ENCODE measurements at places on chromosomes 6 and 20. TPM values are rescaled to one million over a fixed set of nuclear protein-coding genes. Genes with fewer than 3 reads are reported as not detected.

DNA sequence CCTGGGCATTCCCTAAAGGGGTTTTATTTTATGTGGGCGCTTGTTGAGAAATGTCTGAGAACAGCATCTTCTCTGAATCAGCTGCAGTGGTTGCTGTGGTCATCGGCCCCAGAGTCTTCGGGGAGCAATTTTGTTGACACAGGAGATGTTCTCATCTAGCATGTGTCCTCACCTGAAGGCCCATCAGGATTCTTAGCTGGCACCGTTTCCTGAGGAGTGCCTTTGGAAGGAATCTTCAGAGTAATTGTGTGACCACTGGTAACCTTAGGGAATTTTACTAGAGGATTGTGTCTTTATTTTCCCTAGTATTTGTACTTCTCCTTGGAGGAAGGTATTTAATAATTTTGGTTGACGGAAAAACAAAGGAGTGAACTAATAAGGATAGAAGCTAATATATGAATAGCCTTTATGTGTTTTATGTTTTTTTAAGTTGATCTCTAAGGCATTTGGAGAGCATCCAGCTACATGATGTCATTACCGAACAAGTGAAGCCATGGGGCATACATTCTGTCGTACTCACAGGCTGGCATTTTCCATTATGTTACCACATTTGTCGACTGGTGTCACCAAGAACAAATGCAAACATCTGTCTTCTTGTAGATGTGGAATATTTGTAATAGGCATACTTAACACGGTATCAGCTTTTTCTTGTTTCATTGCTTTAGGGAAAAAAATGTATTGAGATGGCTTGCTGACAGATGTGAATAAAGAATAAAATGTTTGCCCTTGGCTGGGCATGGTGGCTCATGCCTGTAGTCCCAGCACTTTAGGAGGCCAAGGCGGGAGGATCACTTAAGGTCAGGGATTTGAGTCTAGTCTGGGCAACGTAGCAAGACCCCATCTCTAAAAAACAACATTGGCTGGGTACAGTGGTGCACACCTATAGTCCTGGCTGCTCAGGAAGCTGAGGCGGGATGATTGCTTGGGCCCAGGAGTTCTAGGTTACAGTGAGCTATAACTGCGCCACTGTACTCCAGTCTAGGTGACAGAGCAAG, 41.9 kb downstream of the TULP4 start:
- H3K4me3 ChIP-seq = no peak overlapping the region
- peaks cover 18% of the 10 kb centered on the region for H3K4me1 ChIP-seq
- peak; percentile 74 for DNase-seq

- peaks cover under 1% of the 10 kb centered on the region for H3K4me1 ChIP-seq
- no peak overlapping the region for H3K27ac ChIP-seq
- H3K36me3 ChIP-seq = no peaks in the 10 kb centered on the region
These were observed 42.8 kb downstream of the PSMG4 start for GRCh38 chr6:3301506-3301905.

- no peaks in the 10 kb centered on the region for H3K36me3 ChIP-seq
- peak; percentile 96 for DNase-seq
- no peak overlapping the region for H3K4me3 ChIP-seq
- H3K4me1 ChIP-seq = peaks cover 40% of the 10 kb centered on the region
These were observed 100.5 kb upstream of the SASH1 start for GRCh38 chr6:148242180-148242579.

- H3K36me3 ChIP-seq = no peaks in the 10 kb centered on the region
- H3K27ac ChIP-seq = no peak overlapping the region
- no peak for DNase-seq
- H3K4me1 ChIP-seq = no peaks in the 10 kb centered on the region
These were observed 32.0 kb downstream of the HLA-C start for GRCh38 chr6:31239854-31240253.

GRCh38 chr20:14331646-14332045, 5.8 kb downstream of the FLRT3 start:
- H3K27me3 ChIP-seq = no peaks in the 10 kb centered on the region
- H3K27ac ChIP-seq = no peak overlapping the region
- no peak overlapping the region for H3K4me3 ChIP-seq
- no peak for DNase-seq
- H3K36me3 ChIP-seq = peaks cover 6% of the 10 kb centered on the region
- no peaks in the 10 kb centered on the region for H3K4me1 ChIP-seq

DNA sequence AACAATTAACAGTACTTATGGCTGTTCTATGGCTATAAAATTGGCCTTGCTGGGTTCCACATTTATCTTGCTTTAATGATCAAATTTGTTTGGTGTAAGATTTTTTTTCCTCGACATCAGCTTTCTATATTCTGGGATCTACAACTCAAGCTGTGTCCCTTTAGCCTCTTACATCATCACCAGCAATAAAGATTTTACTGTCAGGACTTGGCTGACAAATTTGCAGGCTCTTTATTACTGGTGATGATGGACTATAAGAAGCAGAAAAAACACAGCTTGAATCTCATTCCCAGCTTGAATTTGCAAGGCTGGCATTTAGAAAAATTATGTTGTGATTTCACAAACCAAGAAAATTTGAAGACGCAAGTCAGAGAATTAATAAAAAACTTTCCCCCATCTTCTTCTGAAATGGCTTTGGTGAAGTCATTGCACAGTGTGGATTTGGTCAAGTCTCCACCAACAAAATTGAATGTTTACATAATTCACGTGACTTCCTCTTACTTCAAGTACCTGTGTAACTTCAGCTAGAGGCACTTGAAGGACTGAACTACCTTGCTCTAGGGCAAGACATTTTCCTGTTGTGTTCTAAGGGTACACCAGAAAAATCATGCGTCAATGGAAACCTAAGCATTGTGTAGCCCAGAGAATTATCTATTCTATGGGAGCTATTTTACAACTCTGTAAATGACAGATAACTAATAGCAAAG, 175.0 kb downstream of the CBLN4 start:
- peak; percentile 31 for DNase-seq
- H3K27me3 ChIP-seq = no peaks in the 10 kb centered on the region
- no peaks in the 10 kb centered on the region for H3K36me3 ChIP-seq
- H3K4me3 ChIP-seq = no peak overlapping the region

The ASIP gene
- total RNA-seq = 0.27 TPM

GRCh38 chr6:31083742-31084354, 28.5 kb downstream of the C6orf15 start:
- no peak overlapping the region for H3K4me3 ChIP-seq
- peaks cover 3% of the 10 kb centered on the region for H3K4me1 ChIP-seq
- DNase-seq = peak; percentile 66
- H3K36me3 ChIP-seq = no peaks in the 10 kb centered on the region

GRCh38 chr6:123276546-123276980, 280.5 kb downstream of the CLVS2 start:
- H3K4me3 ChIP-seq = no peak overlapping the region
- no peak overlapping the region for H3K27ac ChIP-seq
- H3K4me1 ChIP-seq = no peaks in the 10 kb centered on the region

GRCh38 chr6:164015088-164015484, 600.6 kb downstream of the QKI start:
- H3K27ac ChIP-seq = no peak overlapping the region
- H3K27me3 ChIP-seq = peaks cover 2% of the 10 kb centered on the region
- H3K36me3 ChIP-seq = no peaks in the 10 kb centered on the region
- H3K4me3 ChIP-seq = no peak overlapping the region
- DNase-seq = no peak

DNA sequence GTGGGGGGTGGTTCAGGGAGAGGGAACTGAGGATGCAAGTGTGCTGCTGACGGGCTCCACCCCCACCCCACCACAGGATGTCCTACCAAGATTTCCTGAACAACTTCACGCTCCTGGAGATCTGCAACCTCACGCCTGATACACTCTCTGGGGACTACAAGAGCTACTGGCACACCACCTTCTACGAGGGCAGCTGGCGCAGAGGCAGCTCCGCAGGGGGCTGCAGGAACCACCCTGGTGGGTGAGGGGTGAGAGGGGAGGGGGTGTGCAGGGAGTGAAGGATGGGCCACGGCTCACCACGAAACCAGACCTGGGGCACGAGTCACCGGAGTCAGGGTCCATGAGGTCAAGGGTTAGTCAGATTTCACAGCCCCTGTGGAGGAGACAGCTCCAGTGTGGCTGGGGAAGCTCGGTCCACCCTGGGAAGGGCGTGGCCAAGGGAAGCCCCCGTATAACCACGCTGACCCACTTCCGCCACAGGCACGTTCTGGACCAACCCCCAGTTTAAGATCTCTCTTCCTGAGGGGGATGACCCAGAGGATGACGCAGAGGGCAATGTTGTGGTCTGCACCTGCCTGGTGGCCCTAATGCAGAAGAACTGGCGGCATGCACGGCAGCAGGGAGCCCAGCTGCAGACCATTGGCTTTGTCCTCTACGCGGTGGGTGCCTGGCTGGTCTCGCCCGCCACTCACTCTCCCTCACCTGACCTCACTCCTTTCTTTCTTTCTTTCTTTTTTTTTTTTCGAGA, 18.3 kb downstream of the CAPN11 start:
- H3K4me3 ChIP-seq = no peak overlapping the region
- no peak for DNase-seq
- no peaks in the 10 kb centered on the region for H3K27me3 ChIP-seq
- no peaks in the 10 kb centered on the region for H3K36me3 ChIP-seq
- H3K27ac ChIP-seq = no peak overlapping the region
- H3K4me1 ChIP-seq = peaks cover 20% of the 10 kb centered on the region

DNA sequence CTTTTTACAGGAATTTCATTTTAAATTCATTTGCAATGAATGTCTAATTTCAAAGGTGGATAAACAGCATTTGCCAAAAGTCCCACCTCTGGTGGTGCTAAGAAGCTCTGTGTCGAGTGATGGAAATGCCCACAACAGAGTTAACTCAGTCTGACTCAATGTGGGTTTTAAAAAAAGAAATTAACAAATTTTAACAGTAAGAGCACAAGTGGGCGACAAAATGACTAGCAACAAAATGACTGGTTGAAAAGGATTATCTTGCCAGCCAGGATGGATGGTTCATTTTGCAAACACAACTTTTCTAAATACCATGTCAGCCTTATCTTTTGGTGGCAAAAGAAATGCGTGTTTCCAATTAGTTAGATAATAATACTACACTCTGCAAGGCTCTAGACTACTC, 14.3 kb upstream of the TAGAP start:
- H3K36me3 ChIP-seq = no peaks in the 10 kb centered on the region
- H3K27ac ChIP-seq = no peak overlapping the region
- H3K4me1 ChIP-seq = peaks cover 3% of the 10 kb centered on the region
- H3K4me3 ChIP-seq = no peak overlapping the region
- DNase-seq = no peak

GRCh38 chr6:106975738-106976064, 1.2 kb upstream of the CD24 start:
- peaks cover 54% of the 10 kb centered on the region for H3K27me3 ChIP-seq
- peak; percentile 14 for DNase-seq
- no peak overlapping the region for H3K27ac ChIP-seq

- H3K4me1 ChIP-seq = no peaks in the 10 kb centered on the region
- no peaks in the 10 kb centered on the region for H3K36me3 ChIP-seq
- H3K4me3 ChIP-seq = no peak overlapping the region
- DNase-seq = peak; percentile 4
- H3K27me3 ChIP-seq = no peaks in the 10 kb centered on the region
These were observed 14.1 kb upstream of the TFAP2D start for GRCh38 chr6:50699051-50699775.

The ENPP5 gene
- 4.7 TPM for total RNA-seq

DNA sequence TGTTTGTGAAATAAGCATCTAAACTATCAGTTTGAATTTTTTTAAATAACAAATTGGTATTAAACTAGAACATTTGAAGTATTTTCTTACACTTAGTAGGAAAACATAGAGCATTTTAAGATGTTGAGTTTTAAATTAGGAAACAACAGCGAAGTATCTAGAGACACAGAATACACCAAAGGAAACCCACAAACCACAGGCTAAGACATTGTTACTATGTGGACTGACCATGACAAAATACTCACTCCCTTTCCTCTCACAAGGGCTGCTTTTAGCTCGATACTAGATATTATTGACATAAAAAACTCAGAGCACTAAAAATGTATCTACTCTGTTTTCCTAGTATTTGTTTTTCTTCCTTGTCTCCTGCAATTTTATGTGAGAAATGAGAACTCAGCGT, 266.0 kb upstream of the CITED2 start:
- DNase-seq = no peak
- H3K27ac ChIP-seq = no peak overlapping the region
- H3K4me1 ChIP-seq = peaks cover 3% of the 10 kb centered on the region
- H3K36me3 ChIP-seq = no peaks in the 10 kb centered on the region
- no peak overlapping the region for H3K4me3 ChIP-seq

GRCh38 chr6:70253923-70254322, 49.0 kb downstream of the COL9A1 start:
- DNase-seq = no peak
- no peaks in the 10 kb centered on the region for H3K27me3 ChIP-seq
- H3K4me1 ChIP-seq = no peaks in the 10 kb centered on the region
- no peak overlapping the region for H3K27ac ChIP-seq

GRCh38 chr20:51469046-51469445, 73.5 kb downstream of the NFATC2 start:
- H3K4me1 ChIP-seq = peaks cover 20% of the 10 kb centered on the region
- peaks cover 16% of the 10 kb centered on the region for H3K36me3 ChIP-seq
- DNase-seq = no peak
- H3K4me3 ChIP-seq = no peak overlapping the region

DNA sequence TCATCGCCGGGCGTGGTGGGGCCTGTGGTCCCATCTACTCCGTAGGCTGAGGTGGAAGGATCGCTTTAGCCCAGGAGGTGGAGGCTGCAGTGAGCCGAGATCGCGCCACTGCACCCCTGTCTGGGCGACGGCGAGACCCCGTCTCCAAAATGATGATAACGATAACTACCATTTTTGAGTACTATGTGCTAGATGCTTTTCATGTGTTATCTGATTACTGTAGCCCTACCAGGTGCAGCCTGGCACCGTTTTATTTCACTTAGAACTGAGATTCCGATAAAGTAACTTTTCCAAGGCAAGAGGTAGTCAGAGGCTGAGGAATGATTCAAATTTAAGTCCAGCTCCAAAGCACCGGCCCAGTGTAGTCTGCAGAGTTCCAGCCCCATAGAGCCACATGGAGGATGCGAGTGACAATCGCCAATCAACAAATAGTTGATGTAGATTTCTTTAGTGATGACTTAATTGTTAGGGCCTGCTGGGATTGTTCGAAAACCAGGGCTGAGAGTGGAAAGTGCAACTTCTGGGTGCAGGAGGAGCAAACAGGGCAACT, 727 bp downstream of the ERMARD start:
- peak overlapping the region; percentile 67 for H3K4me3 ChIP-seq
- no peak for DNase-seq
- peak overlapping the region; percentile 97 for H3K27ac ChIP-seq
- peaks cover 10% of the 10 kb centered on the region for H3K36me3 ChIP-seq
- no peaks in the 10 kb centered on the region for H3K27me3 ChIP-seq

- peaks cover 35% of the 10 kb centered on the region for H3K4me1 ChIP-seq
- DNase-seq = peak; percentile 59
- H3K27ac ChIP-seq = peak overlapping the region; percentile 52
- H3K36me3 ChIP-seq = no peaks in the 10 kb centered on the region
- no peak overlapping the region for H3K4me3 ChIP-seq
These were observed 51.5 kb downstream of the CTCFL start for GRCh38 chr20:57473246-57474048.

The MOG gene
- not detected for total RNA-seq

DNA sequence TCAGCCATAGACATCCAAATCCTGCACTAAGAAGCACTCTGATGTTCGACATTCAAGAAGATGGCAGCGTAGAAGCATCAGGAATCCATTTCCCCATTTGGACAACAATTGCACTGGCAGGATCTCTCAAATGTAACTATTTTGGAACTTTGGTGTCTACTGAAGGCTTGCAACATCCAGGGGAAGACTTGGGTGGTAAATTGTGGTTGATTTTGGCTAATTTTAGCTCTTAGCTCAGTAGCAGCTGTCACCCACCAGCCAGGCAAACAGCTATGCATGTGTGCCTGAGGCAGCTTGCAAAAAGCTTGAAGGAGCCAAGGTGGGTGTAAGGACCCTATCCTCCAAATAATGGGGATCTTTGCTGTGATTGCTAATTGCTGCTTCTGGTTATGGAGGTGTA, 35.1 kb upstream of the PPP1R3G start:
- no peak overlapping the region for H3K27ac ChIP-seq
- no peak overlapping the region for H3K4me3 ChIP-seq
- peaks cover 18% of the 10 kb centered on the region for H3K4me1 ChIP-seq
- H3K36me3 ChIP-seq = no peaks in the 10 kb centered on the region

Measured in muscle of leg (tissue), 16 donors.